Stimulated activated CD4-positive, alpha-beta T cell treated with anti-CD3 and anti-CD28 coated beads, Interleukin-15, amount 100 ng/mL, for 1 hour (primary cell): ENCODE measurements at places on chromosomes 7 and 10.

DNA sequence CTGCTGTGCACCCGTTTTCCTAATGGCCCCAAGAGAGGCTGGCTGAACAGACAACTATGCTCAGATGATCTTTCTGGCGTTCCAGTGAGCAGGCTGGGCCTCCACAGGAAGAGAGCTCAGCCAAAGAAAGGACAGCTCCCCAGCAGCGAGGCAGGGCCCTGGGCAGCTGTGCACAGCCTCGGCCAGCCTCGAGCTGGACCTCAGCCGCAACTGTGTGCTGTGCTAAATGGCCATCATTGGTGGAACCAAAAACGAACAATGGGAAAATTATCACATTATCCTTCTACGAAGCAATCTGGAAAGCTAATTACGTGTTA lies 97.5 kb downstream of the CTBP2 start:
- no peak for DNase-seq

DNA sequence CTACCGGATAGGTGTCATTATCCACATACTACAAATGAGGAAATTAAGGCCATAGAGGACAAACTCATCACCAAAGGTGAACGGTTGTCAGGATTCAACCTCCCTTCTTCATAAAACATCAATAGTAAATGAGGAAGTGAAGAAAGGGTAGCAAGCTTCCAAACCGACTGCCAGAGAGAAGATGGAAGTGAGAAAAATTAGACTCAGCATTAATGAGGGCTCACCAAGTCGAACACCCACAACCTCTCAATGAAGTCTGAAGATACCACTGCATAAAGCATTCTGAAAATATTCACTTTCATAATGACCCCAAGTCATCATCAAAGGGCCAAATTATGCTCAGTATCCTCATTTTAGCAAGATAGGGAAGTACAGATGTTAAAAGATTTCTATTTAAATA lies 29.6 kb downstream of the ABCB4 start:
- DNase-seq, result no peak

DNA sequence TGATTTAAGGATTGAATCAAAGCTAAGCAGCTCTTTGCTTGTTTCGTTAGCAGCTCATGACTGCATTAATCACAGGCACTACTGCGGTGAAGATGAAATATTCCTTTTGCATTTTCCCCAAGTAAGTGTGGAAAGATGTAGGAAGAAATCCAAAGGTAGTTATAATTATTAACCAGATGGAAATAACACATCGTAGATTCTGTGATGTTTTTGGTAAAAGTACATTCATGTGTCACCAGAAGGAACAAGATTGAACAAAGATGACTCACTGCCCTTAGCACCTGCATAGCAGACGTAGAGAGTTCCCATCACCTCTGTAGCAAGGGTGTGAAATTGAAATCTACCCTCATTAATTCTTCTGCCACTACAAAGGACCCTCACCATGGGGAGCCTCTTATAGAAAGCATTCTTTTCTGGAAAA lies 37.1 kb downstream of the SMURF1 start:
- no peak for DNase-seq

- no peak for DNase-seq
Measured at GRCh38 chr7:152925412-152926147, 166.0 kb downstream of the ACTR3B start.

DNA sequence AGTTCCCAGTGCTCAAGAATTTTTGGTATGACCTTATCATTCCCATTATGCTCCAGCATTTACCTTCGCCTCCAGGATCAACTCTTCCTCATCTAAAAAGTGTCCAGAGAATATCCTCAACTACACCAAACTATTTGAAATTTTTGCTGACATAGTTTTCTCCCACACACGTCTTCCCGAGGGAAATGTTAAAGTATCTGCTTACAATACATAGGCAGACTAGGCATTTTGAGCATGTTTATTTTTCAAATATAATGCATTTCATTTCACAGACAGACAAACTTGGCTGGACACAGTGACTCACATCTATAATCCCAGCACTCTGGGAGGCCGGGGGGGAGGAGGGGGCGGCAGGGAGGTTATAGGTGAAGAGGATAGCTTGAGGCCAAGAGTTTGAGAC lies 177.1 kb upstream of the TRIM24 start:
- DNase-seq, result no peak
